C1 segment of cervical spinal cord (tissue), 14 donors: ENCODE measurements at places on chromosomes 11 and 22.
A peak's percentile ranks its signal among the peaks of the same experiment; 100 is the strongest.

DNA sequence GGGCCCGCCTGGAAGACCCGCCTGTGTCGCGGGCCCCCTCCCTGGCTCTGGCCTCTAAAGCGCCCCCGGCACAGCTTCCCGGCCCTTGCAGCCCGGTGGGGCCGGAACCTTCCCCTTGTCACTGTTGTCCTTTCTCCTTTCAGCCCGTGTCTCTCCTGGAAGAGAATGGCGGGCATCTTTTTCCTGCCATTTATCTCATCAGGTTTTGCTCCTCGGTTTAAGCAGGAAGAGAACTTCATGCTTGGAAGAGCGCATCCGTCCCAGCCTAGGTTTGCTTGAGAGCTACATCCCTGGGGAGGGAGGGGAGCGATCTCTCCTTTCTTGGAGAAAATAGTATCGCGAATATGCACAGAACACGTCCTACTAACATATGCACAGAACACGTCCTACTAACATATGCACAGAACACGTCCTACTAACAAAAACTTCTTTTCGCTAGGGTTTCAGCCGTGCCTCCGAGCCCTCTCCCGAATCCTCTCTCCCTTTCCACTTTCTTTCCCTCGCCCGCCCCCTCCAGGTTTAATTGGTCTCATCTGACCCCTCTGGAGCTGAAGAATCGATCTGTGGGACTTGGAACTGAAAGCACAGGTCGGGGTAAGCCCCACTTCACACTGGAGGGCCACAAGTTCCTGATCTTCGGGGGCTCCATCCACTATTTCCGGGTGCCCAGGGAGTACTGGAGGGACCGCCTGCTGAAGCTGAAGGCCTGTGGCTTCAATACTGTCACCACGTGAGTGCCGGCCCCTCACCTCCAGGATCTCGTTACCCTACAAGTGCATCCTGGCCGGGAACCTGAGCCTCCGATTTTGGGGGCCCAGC is 1.2 kb downstream of the GLB1L3 start:
- no peak for DNase-seq

DNA sequence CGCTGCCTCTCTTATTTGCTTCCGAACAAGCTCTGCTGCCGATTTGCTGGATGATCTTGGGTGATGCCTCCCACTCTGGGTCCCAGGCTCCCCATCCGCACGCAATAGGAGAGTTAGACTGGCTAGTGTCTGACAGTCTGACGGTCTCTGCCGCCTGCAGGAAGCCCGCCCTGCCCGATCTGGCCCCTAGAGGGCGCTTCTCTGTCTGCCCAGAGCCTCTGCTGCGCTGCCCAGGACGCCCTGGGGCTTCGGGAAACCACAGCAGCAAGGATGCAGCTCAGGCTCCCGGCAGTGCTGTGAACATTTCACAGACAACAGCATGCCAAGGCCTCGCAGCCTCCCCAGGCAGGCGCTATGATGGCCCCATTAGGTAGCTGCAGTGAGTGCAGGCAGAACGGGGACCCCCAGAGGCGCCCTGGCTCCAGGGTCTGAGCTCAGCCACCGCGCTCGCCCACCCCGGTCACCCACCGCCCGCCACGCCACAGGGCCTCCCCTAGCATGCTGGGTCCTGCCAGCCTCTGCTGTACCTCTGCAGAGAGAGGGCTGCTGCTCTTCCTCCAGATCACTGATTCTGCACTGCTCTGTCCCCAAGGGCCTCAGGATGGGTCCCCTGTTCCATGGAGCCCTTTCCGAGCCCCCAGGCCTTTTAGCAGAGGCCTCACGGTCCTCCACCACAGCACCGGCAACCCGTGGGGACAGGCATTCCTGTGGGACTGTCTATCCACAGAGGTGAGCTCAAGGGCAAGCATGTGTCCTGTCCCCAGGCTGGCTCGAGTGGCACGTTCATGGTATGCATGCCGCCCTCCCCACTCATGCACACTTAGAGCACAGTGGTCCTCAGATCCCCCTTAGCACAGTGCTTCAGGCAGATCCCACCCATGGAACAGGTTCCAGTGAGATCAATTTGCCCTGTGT is 4.3 kb upstream of the BAIAP2L2 start:
- peak; percentile 64 for DNase-seq

DNA sequence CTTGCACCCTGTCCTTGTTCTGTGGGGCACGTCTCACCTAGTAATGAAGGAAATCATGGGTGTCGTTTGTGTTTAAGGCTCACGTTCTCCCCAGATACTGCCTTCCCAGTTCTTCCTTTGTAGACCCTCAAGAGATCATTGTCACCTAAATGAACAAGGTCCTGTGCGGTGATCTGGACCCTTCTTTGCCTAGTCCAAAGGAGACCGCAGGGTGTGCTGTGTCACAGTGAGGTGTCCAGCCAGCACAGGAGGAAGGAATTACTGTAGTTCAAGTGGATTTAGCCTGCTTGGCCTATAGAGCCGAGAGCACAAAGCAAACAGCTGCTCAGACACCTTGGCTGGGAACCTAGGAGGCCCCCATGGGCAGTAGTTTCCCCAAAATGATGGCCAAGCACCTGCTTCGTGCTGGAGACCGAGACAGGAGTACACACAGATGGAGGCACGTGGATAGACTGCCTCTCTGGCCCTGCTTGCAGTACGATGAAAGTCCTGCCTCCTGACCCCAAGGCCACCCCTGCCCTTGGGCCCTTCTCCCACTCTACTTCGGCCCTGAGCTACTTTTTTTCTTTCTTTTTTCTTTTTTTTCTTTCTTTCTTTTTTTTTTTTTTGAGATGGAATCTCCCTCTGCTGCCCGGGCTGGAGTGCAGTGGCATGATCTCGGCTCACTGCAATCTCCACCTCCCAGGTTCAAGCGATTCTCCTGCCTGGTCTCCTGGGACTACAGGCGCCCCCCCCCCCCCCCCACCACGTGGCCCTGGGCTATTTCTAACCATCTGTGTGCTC is 19.4 kb upstream of the PPFIA1 start:
- DNase-seq, result no peak

DNA sequence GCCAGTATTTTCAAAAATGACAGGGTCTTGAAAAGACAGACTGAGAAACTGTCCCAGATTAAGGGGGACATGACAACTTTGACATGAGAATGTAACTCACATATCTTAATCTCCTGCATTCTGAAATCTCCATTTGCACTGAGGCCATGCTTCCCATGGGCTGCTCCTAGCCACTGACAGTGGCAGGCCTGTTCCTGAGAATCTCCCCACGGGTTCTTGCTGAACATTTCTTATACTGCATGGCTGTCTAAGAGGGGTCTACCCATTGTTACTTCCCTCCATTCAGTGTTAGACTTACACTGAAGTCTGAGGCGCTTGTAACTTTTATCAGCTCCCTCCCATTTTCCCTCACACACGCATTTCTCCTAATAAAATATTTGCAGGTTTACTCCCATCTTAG is 1.5 kb downstream of the CEP295 start:
- no peak for DNase-seq

DNA sequence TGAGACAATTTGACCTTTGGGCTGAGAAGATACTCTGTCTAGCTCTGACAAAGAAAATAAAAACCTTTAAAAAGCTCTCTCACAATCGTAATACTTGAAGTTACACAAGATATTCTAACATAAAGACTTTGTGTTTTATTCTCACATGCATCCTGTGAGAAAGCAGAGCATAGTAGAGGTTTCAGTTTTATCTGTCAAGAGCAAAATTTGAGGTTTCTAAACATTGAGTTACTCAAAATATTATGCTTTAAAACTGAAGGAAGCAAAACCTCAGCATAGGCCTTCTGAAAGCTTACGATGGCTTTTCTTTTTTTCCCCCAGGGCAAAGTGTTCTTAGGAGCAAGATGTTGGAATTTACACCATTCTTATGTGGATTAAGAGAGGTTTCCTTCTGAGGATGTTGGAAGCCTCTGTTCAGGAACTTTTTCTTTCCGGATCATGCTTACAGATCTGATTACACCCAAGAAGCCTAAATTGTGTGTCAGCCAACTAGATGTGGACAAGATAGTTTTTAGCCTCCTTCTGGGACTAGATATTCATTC is 15.0 kb upstream of the OR51M1 start:
- no peak for DNase-seq

- no peak for DNase-seq
These were observed 12.5 kb downstream of the CCDC34 start for GRCh38 chr11:27350511-27350910.

GRCh38 chr11:36409152-36409816 is 100.8 kb downstream of the TRAF6 start:
- no peak for DNase-seq

- DNase-seq, result no peak
These were observed 321.6 kb upstream of the TENM4 start for GRCh38 chr11:79762279-79762921.

DNA sequence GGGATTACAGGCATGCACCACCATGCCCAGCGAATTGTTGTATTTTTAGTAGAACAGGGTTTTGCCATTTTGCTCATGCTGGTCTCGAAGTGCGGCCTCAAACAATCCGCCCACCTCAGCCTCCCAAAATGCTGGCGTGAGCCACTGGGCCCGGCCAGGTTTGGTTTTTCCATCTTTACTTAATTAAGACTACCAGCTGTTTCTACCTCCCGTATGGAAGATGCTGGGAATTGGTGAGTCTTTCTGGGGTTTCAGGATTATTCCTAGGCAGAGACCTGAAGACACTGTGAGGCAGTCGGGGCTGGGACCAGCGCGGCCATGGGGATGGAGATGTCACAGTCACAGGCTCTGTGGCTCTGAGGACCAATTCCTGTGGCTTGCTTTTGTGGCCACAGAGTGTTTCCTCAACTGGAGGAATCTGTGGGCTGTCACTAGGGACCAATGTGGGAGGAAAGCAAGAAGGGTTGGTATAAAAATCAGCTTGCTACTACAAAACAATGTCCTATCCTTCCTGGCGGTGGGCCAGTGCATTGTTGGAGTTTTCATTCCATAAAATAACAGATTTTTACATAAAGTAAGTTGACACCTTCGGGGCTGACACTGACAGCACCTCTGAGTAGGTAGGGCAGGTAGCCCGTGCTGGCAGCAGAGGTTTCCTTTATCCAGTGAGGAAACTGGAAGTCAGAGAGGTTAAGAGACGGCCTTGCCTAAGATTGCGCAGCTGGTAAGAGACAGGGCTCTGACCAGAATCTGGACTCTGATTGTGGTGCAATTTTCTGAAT is 8.4 kb upstream of the FTH1 start:
- no peak for DNase-seq

- DNase-seq, result no peak
These were observed 2.3 kb downstream of the QSER1 start for GRCh38 chr11:32894921-32895320.

DNA sequence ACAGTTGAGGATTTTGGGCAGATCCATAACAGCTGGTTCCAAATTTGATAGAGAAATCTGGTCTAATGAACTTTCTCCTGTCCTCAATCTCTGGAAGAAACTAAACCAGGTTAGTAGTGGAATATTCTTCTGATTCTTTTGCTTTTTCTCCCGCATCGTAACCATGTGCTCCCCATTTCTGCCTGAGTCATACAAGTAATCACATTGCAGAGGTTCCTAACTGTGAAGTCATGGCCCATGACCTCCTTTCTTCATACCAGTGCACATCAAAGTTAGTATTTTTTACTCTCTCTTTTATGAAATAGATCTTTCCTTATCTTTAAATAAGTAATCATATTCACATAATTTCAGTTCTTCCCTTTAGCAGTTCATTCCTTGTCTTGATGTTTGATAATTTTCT is 249.0 kb downstream of the DYNC2H1 start:
- DNase-seq, result no peak
